ENCODE measurements at places on chromosomes 2 and 18. TPM values are rescaled to one million over a fixed set of nuclear protein-coding genes. Genes with fewer than 3 reads are reported as not detected.

The G6PC2 gene
- total RNA-seq, result not detected

The CAPN14 gene
- total RNA-seq, result 0.24 TPM

The REG1B gene
- not detected for total RNA-seq

The CFAP65 gene
- total RNA-seq, result not detected

The DOK6 gene
- total RNA-seq, result 4.6 TPM

The HOXD1 gene
- total RNA-seq, result not detected

The CSRNP3 gene
- 1.9 TPM for total RNA-seq

The PDE11A gene
- total RNA-seq, result 0.05 TPM

The IMPACT gene
- total RNA-seq, result 58.3 TPM

The TTR gene
- 11.2 TPM for total RNA-seq

The PLCL1 gene
- total RNA-seq, result 1.2 TPM

The EFHD1 gene
- total RNA-seq, result 114 TPM

The NTSR2 gene
- total RNA-seq, result not detected

The MXD1 gene
- total RNA-seq, result 8.2 TPM

The IL36A gene
- not detected for total RNA-seq

The ANKRD30BL gene
- total RNA-seq, result not detected

The INPP5D gene
- total RNA-seq, result 0.40 TPM

The RBM44 gene
- 0.63 TPM for total RNA-seq

The FSHR gene
- total RNA-seq, result not detected

The ATOH8 gene
- 7.1 TPM for total RNA-seq

The GAREM2 gene
- 20.8 TPM for total RNA-seq

The DSC2 gene
- 1.6 TPM for total RNA-seq

The BCL11A gene
- 10.7 TPM for total RNA-seq

The DNAH6 gene
- total RNA-seq, result 0.10 TPM

The NFE2L2 gene
- total RNA-seq, result 98.4 TPM

The CNOT9 gene
- 41.6 TPM for total RNA-seq

The NABP1 gene
- total RNA-seq, result 12.2 TPM

The PDE6D gene
- 17.6 TPM for total RNA-seq

The EPAS1 gene
- 11.0 TPM for total RNA-seq

The RAB6D gene
- 0.10 TPM for total RNA-seq

The TMX3 gene
- total RNA-seq, result 76.9 TPM

The CABYR gene
- 3.9 TPM for total RNA-seq

The SIX3 gene
- total RNA-seq, result not detected

The TRIM43 gene
- not detected for total RNA-seq

The COLEC12 gene
- total RNA-seq, result 113 TPM

The SAG gene
- not detected for total RNA-seq

The MFSD6 gene
- 7.1 TPM for total RNA-seq

The GCKR gene
- not detected for total RNA-seq

The ELOA2 gene
- not detected for total RNA-seq

The CYRIA gene
- 2.8 TPM for total RNA-seq

The LRRTM4 gene
- not detected for total RNA-seq

The TMEM178A gene
- total RNA-seq, result 1.6 TPM

The HOXD8 gene
- total RNA-seq, result not detected

The PKDCC gene
- 42.2 TPM for total RNA-seq

The GPN1 gene
- total RNA-seq, result 28.8 TPM
